ENCODE measurements at places on chromosomes 16 and 17.

- no peak for DNase-seq
These were observed 4.8 kb upstream of the ERBB2 start for GRCh38 chr17:39695089-39695474.

DNA sequence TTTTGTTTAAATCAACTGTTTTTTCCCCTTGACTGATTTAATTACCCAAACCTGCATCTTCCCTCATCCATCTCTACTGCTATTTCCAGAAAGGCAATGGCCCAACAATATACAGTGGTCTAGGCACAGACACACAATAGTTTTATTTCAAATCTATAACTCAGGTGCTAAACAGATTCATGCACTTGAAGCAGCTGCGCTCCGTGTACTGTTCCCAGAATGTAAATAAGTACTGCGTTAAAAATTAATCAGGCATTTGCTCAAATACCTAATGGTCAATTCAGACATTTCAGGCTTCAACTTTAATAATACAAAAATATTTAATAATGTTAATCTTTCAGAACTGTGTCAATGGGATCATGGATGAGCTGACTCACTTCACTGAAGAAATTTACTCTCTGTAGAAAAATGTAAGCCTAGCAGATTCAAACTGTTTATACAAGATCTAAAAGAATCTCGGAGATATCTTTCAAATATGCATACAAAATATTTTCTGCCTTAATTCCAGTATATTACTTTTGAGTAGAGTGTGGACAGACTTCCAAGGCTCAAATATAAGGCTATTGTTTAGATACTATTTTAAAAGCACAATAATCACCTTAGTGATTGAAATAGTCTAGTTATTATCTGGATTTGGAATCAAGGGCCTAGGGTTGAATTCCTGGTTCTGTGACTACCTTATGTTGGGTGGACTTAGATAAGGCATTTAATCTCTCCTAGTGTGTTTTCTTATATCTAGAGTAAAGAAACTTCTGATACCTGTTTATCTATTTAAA, 97.4 kb upstream of the PSMD7 start:
- no peak for DNase-seq

- no peak for DNase-seq
These were observed 29.0 kb downstream of the HEXIM2 start for GRCh38 chr17:45190503-45191255.

DNA sequence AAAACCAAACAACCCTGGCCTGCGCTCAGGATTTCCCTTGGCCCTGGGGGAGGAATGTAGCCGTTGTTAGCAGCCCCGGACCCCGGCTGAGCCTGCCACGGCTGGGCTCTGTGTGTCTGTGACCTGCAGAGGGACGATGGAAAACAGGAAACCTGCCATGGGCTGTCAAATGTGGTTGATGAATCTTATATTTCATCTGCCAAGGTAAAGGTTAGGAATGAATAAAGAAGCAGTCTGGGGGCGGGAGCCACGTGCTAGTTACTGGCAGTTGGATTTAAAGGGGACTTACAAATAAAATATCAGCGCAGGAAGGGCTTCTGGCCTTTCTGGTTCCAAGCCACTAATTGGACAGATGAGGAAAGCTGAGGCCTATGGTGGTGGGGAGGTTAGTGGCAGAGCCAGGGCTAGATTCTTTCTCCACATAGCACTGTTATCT, at the start of gene KRT23:
KRT23 (minus strand) TSS at position 263 of the 436 bp plus-strand sequence. CDS start 1,043 bp downstream, outside the sequence.
- no peak for DNase-seq

DNA sequence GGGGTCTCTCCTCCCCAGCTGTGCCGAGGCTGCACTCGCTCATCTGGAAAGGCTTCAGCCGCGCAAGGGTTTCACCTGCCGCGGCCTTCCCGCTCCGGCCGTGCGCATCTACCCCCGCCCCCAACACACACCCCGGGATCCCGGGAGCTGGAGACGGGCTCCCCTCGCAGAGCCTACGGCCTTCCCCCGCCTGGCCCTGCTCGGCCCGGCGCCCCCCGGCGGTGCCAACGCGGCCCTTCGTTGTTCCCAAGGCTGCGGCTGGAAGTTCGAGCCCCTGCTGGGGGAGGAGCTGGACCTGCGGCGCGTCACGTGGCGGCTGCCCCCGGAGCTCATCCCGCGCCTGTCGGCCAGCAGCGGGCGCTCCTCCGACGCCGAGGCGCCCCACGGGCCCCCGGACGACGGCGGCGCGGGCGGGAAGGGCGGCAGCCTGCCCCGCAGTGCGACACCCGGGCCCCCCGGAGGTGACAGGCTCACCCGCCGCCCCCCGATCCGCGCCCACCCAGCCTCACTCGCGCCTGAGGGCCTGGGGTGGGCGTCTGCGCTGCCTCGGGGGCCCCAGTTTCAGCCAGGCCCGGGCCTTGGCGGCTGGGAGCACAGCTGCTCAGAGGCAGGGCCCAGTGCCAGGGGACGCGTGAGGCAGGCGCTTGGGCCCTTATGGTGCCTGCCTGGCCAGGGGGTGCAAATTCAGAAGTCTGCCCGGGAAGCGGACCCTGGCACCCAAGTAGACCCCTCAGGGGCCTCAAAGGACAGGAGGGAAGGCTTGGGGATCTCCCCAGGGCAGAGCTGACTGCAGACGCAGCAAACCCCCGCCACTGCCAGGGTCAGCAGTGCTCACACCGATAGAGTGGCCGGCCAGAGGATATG, 11.2 kb downstream of the GALK1 start:
- DNase-seq, result peak; percentile 81

GRCh38 chr16:28165598-28165997, 46.2 kb downstream of the XPO6 start:
- DNase-seq, result no peak

All from activated T-cell treated with anti-CD3 and anti-CD28 coated beads, Interleukin-2, amount 50 U/mL, for 48 hours (primary cell).